Activated naive CD4-positive, alpha-beta T cell treated with anti-CD3 and anti-CD28 coated beads for 36 hours (primary cell): ENCODE measurements at places on chromosomes 16 and 17. TPM values are rescaled to one million over a fixed set of nuclear protein-coding genes. Genes with fewer than 3 reads are reported as not detected.

The ACSM5 gene
- not detected for total RNA-seq

- H3K27me3 ChIP-seq = no peaks in the 10 kb centered on the region
- no peak overlapping the region for H3K27ac ChIP-seq
- no peak overlapping the region for H3K4me3 ChIP-seq
- H3K36me3 ChIP-seq = peaks cover 28% of the 10 kb centered on the region
Measured at GRCh38 chr17:78679495-78680395, 102.3 kb downstream of the CYTH1 start.

The C16orf96 gene
- total RNA-seq = 0.07 TPM

The DNAI2 gene
- 0.25 TPM for total RNA-seq

The TNK1 gene
- total RNA-seq = 4.0 TPM

The KRT12 gene
- total RNA-seq = not detected

The CES3 gene
- total RNA-seq = 0.55 TPM

GRCh38 chr16:2357331-2357730 lies 16.8 kb upstream of the ABCA3 start:
- no peaks in the 10 kb centered on the region for H3K4me1 ChIP-seq
- DNase-seq = no peak
- H3K27ac ChIP-seq = no peak overlapping the region
- H3K27me3 ChIP-seq = peaks cover 28% of the 10 kb centered on the region
- no peak overlapping the region for H3K4me3 ChIP-seq
- no peaks in the 10 kb centered on the region for H3K36me3 ChIP-seq

DNA sequence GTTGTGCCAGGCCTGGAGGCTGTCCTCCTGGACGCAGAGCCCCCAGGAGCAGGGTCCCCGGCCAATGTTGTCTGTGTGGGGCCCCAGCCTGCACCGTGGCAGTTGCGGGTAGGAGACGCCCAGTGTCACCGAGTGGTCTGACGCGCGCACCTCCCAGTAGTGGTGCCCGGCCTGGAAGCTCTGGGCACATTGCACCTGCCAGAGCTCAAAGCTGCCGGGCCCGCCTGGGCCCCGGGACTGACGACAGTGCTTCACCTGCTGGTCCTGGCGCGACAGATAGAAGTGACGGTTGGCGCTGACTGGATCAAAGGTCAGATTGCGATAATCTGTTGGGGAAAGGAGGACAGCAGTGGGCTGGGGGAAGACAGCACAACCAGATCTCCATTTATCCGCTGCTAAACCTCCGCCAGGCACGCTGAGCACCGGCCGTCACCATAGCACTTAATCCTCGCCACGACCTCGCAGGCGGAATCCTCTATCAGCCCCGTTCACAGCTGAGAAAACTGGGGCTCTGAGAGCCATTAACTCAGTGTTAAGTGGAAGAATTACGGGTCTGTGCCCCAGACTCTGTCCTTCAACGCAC lies 5.6 kb downstream of the TRIM65 start:
- H3K4me3 ChIP-seq = no peak overlapping the region
- H3K27ac ChIP-seq = no peak overlapping the region
